ENCODE measurements at places on chromosomes 5 and 9.

- no peak for DNase-seq
These were observed 282.7 kb upstream of the VLDLR start for GRCh38 chr9:2338777-2339365.

DNA sequence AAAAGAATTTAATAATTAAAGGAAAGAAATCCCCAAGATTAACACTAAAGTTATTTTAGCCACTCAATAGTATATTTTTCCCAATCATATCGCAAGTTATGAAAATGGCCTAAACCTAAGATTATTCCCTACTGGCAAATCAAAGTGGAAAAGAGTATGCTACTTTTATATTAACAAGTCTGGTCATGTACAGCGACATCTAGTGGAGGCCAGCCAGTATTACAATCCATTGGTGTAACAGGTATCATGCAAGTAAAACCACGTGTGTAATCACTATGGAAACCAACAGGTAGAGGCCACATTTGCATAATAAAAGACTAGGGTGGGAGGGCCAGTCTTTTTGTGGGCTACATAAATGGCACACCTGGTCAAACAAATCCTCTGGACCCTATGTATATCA is 976.4 kb upstream of the CDH9 start:
- peak; percentile 32 for DNase-seq

DNA sequence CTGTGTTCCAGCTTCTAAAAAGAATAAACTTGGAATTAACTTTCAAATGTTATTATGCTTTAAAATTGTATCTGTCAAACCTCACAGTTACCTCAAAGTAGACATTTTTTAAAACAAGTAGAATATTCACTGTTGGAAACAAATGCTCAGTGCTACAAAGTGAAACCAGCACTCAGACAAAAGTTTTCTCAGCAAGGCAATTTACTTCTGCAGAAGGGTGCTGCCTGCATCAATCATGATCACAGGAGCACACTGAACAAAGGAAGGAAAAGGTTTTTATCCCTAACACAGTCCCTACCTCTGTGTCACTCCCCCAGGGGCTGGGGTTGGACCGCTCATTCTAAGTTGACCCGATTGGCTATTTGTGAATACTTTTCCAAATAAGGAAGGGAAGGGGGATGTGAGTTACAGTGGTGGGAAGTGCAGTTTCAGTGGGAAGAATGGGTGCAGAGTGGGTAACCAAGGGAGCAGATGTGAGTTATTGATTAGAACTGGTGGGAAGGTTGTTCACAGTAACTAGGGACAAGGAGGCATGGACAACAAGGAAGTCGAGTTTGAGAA is 63.0 kb upstream of the CDK20 start:
- no peak for DNase-seq

DNA sequence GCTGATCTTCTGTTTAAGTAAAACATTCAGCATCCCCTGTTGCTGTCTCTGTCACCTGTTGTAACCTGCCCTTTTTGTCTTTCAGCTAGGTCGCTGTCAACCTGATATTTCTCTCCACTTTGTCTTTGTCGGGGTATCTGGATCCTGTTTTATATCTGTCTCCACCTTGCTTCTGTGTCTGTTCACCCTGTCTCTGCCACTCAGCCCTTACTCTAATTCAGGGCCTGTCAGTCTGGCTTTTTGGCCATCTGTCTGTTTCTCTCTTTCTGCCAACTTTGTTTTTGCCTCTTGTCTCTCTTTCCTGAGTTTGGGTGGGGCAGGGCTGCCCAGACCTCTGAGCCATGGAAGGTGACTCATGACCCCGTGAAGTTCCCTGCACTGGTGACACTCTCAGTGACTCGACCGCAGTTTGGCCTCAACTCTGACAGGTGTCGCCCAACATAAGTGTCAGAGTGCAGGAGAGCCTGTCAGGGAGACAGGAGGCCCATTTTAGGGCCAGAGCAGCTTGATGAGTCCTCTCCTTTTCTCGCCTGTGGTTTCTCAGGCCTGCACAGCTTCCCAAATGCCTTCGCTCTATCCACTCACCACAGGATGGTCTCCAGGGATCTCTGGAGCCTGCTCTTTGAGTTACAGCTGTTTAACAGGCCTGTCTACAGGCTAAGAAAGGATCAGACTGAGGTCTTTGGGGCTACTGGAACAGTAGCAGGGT is 868 bp downstream of the ZBTB43 start:
- DNase-seq: peak; percentile 91

GRCh38 chr5:96033116-96033515 is 71.5 kb upstream of the ELL2 start:
- no peak for DNase-seq

DNA sequence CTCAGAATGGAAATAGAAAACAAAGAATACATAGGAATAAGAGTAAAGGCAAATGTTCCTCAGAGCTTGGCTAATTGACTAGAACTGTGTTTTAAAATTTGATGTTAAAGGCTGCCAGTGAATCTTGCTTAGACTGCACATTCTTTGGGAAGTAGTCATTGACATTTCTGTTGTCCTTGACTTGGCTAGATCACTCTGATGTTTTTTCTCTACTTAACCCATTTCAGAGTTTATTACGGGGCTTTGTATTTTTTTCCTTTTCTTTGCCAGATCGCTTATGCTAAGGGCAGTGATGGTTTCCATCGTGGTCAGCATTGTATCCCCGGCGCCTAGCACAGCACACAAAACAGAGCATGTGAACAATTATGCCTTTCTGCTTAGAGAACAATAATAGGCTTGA is 1126.7 kb upstream of the CDH9 start:
- no peak for DNase-seq

DNA sequence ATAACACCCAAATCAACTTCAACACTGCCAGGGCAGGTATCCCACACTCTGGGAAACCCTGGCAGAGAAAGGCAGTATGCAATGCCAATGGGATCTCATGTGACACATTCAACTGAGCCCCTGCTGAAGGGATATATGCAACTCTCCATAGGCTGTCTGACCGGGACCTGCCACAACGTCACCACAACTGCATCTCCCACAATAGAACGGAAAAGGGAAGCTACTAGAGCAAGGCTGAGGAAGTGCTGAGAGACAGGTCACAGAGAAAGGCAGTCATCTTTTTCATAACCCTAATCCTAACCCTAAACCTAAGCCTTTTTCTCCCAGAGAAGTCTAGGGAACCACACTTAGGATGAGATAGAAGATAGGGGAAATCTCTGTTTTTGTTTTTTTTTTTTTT is 345.9 kb upstream of the CD180 start:
- peak; percentile 26 for DNase-seq

DNA sequence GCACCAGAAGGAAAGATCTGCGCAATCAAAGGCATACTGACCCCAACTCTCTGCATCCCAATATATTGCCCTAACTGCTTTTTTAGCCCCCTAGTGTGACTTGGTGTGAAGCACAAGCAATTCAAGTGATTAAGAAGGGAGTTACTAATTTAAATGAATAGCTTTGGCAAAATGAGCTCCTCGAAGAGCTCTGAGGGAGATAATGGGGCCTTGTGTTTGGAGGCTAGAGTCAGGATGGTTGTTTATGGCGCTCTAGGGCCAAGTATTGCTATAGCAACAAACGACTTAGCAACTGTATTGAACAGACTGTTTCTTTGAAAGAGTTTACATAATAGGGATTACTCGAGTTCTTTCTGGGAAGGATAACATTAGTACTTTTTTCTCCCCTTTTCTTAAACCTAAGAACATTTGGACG is 11.5 kb upstream of the C5orf58 start:
- DNase-seq: peak; percentile 27

- DNase-seq: no peak
These were observed 188.8 kb downstream of the CSNK1G3 start for GRCh38 chr5:123700624-123701287.

DNA sequence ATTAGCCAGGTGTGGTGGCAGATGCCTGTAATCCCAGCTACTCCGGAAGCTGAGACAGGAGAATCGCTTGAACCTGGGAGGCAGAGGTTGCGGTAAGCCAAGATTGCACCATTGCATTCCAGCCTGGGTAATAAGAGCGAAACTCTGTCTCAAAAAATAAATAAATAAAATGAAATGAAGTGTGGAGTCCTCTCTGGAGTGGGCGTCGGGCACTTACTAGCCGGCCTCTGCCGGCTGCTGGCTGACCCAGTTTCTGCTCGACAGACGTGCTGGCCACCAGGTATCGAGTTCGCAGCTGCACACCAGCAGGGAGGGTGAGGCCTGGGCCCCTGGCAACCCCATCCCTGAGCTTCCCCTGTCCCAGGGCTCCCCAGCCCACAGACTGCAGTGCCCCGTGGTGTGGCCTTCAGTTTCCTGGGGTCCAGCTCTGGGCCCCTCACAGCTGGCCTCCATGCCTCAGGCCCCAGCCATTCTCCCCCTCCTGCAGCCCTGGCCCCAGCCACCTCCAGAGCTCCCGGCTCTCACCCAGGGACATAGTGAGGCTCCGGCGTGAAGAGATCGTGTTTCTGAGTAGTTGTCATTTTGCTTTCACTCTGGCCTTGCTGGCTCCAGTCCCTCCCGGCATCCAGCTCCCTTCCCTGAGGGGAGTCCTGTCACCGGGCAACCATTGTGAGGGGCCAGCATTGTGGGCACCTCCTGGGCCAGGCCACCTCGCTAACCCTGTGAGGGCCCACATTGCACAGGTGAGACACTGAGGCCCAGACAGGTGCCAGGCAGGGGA is 3.8 kb upstream of the STPG3 start:
- DNase-seq: no peak

GRCh38 chr5:170254056-170254455 is 21.3 kb downstream of the C5orf58 start:
- no peak for DNase-seq

DNA sequence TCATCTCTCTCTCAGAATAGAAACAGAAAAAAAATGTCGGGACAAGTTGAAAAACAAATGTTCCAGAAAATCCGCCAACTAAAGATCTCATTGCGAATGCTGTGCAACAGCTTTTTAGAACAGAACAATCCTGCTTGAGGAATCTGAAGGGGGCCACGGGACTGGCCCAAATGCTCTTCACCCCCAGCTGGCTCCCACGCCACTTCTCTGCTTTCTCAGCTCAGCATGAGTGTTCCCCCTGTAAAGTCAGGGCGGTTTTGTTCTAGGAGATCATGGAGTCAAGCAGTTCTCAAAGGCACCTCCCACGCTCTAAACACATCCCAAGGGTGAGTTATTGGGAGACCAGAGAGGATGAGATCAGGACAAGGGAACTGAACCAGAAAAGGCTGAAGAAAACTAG is 31.5 kb downstream of the DIRAS2 start:
- no peak for DNase-seq

DNA sequence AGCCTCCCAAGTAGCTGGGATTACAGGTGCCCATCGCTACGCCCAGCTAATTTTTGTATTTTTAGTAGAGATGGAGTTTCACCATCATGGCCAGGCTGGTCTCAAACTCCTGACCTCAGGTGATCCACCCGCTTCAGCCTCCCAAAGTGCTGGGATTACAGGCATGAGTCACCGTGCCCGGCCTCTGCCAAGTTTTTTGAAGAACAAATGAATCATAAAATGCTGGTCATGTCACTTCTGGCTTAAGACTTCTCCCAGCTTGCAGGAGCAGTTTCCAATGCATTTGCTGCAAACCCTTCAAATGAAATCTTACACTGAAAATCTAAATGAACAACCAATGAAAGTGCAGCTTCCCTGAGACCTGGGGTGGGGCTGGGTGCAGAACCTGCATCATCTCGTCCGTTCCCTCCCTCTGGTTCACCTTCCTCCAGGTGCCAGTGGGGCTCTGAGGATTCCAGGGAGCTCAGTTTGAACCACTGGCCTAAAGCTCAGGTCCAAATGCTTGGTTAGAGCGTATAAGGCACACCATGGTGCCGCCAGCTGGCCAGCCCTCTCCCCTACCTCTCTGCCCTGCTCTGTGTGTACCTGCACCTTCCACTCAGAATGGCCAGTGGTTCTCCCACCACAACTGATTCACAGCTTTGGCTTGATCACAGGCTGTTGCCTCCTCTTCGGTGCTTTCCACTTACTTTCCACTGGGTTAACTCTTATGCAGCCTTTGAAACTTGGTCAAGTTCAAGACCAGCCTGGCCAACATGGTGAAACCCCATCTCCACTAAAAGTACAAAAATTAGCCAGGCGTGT is 39.8 kb upstream of the FUBP3 start:
- peak; percentile 46 for DNase-seq

- no peak for DNase-seq
These were observed 41.2 kb downstream of the RCL1 start for GRCh38 chr9:4833781-4834560.

- DNase-seq: no peak
These were observed 28.5 kb upstream of the CORO2A start for GRCh38 chr9:98220911-98221310.

- no peak for DNase-seq
These were observed 90.4 kb upstream of the PUM3 start for GRCh38 chr9:2934241-2934650.

DNA sequence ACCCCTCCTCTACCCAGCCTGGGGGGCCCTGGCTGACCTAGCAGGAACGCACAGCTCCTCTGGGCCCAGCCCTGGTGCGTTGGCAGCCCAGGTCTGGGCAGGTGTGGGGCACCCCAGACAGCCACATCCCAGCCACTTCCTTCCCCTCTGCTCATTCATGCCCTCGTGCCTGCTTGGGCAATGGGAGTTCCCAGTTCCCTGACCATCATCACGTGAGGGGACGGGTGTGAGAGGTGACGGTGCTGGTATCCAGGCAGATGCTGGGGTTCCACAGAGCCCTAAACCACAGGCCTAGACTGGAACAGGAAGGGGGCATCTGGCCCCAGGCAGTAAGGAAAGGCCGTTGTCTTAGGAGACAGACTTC is 8.4 kb downstream of the RALGDS start:
- DNase-seq: peak; percentile 76

DNA sequence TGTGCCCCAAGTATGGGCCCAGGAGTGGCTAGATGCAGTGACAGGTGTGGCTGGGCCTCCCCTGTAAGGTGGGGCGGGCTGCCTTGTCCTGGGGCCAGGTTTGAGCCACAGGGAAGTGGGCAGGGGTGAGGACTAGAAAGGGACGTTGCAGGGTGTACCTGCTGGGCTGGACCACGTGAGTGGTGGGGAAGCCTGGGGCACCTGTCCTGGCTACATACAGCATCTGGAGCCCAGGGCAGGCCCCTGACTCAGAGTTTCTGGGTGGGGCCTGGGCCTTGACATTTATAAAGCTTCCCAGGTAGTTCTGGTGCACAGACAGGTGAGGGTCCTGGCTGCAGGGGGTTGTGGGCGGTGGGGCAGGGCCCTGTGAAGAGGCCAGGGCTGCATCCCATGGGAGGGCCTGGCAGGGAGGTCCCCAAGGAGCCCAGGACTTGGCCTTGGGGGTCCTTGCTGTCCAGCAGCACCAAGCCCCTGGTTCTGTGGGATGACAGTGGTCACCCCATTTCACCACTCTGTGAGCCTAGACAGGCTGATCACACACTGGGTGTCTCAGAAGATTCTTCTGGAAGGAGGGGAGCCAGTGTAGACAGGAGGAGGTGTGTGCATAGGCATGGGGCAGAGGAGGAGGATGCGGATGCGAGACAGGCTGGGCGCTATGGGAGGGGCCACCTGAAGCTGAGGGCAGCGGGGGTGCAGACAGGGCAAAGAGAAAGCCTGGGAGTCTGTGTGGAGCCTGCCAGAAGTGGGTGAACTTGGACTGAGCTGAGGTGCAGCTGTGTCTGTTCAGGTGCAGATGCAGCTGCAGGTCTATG is 94.0 kb downstream of the PHF2 start:
- DNase-seq: peak; percentile 70

- no peak for DNase-seq
These were observed 348.1 kb downstream of the ADAMTS6 start for GRCh38 chr5:65133477-65134110.

GRCh38 chr5:100787648-100788047 is 115.4 kb downstream of the ST8SIA4 start:
- no peak for DNase-seq

- DNase-seq: peak; percentile 4
These were observed 129.0 kb upstream of the ALDH1B1 start for GRCh38 chr9:38263532-38263931.

Measured in hematopoietic multipotent progenitor cell treated with erythropoietin and hydrocortisone succinate and interleukin-3 and kit ligand, for 6 days (in vitro differentiated cells).